ENCODE measurements at places on chromosomes 6 and 20.

GRCh38 chr20:62814060-62814708 lies 2.7 kb upstream of the COL9A3 start:
- DNase-seq = no peak

DNA sequence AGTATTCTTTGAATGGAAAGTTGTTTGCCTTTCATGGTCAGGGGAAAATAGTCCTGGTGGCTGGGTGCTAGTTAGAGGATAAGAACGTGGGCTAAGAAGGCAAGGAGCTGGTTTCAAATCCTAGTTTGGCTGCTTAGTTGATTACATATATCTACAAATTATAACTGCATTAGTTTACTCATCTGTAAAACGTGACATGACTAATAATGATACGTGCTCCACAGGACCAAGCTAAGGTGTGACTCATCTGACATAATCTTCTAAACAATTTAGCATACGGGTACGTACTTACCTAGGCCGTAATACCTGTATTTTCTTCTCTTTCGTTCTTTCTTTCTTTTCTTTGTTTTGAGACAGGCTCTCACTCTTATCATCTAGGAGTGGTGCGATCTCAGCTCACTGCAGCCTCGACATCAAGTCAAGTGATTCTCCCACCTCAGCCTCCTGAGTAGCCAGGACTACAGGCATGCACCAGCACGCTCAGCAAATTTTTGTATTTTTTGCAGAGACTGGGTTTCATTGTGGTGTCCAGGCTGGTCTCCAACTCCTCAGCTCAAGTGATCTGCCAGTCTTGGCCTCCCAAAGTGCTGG lies 1274.2 kb upstream of the GJE1 start:
- DNase-seq = no peak

GRCh38 chr20:3559637-3560036 lies 88.8 kb downstream of the ATRN start:
- no peak for DNase-seq

- DNase-seq = no peak
These were observed 143.9 kb downstream of the SOBP start for GRCh38 chr6:107633680-107634323.

DNA sequence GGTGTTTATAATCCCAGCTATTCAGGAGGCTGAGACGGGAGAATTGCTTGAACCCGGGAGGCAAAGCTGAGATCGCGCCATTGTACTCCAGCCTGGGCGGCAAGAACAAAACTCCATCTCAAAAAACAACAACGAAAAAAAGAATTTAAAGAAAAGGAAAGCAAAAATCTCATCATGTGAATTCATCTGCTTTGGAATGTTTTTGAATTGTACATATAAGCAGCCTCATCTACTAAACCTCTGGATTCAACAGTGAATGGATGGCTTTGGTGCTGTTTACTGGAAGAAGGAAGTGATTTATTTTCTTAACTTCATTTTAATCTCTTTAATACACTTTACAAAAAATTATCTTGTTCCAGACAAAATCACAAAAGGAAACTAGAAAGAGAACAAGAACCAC lies 51.8 kb upstream of the PNRC1 start:
- DNase-seq = no peak

DNA sequence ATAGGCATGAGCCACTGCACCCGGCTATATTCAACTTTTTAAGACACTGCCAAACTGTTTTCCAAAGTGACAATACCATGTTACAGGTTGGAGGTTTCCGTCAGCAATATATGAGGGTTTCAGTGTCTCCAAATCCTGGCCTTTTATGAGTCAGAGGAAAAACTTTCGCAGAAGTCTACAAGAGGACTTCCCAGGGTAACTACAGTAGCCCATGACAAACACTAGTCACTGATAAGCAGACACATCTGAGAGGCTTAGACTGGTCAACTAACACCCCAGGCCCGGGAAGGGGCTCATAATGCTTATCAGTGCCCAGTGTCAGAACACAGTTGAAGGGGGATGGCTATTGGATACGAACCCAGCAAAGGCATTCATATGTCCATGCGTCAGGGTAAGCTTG lies 85.4 kb downstream of the SOX4 start:
- DNase-seq = no peak

DNA sequence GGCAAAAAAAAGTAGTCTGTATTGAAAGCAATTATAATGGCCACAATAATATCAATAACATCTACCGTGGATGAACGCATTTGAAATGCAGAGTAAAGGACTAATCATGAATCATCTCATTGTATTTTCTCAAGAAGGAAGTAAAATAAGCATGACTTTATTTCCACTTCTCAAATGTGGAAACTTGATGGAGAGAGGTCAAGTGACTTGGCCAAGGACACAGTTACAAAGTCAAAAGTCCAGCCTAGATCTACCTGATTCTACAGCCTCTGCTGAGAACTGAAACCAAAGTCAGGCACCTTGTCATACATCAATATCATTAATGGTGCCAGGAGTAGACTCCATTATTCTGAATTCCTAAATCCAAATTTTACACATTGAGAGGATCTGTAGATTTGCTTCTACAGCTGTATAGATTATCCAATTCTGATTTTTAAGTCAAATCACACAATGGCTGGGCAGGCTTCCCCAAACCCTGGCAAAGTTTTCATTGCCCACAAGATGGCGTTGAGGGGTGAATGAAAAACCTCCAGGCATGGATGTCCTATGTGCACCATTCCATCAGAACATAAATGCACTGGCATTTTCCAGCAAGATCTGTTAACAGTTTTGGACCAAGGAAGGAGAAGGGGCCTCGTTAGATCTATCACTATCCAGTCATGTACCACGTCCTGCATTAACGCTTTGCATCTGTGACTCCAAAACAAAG lies 423.1 kb downstream of the MAFB start:
- no peak for DNase-seq

Measured in esophagus squamous epithelium (tissue), 5 donors.